Activated CD8-positive, alpha-beta memory T cell treated with anti-CD3 and anti-CD28 coated beads for 1 hour (primary cell): ENCODE measurements at places on chromosomes 5 and 9.

- DNase-seq: no peak
Measured at GRCh38 chr5:35103637-35104299, 56.0 kb upstream of the AGXT2 start.

DNA sequence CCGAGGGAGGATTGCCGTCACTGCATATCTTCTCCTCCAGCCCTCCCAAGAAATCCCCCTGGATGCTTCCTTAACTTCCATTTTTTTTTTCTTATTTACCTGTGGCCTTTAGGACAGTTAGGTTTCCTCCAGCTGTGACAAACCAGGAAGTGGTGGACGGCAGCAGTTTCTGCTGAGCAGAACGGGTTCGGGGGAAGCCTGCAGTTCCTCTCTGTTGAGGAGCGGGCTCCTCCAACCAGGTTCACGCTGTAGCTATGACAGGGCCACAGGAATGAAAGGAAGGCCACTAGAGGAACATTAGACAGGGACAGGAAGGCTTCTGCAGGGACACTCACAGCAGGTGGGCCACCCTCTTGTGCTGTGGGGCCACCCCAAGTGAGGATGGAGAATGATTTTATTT is 76.7 kb upstream of the SYK start:
- no peak for DNase-seq

DNA sequence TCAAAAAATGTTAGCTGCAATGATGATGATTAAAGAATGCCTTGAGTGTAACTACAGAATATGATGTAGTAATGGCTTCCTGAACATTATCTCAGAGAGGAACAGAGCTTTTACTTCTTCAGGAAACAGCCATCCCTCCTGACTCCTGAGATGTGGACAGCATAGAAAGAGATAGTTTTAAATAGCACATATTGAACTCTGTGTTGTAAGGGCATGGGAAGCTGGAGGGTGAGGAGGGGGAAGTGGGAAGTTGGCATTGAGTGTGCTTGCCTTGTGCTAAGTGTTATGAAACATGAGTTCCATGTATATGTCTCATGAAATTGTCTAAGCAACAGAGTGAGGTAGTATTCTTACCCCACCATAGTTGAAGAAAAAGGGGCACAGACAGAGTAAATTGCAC is 161.5 kb upstream of the SLC28A3 start:
- DNase-seq: no peak

DNA sequence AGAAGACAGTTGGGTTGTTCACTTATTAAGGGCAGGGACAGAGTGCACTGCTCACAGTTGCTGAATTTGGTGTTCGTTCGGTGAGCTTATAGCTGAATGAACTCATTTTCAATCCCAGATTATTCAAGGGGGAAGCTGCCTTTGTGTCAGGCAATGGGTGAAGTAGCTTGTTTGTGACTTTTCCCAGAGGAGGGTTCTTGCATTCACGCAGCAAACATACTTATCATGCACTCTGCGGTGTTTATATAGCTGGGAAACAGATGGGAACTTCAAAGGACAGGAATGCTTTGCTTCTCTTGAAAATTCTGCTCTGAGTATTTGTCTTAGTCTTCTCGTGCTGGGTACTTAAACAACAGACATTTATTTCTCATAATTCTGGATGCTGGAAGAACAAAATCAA is 64.7 kb upstream of the ABCA1 start:
- DNase-seq: no peak

DNA sequence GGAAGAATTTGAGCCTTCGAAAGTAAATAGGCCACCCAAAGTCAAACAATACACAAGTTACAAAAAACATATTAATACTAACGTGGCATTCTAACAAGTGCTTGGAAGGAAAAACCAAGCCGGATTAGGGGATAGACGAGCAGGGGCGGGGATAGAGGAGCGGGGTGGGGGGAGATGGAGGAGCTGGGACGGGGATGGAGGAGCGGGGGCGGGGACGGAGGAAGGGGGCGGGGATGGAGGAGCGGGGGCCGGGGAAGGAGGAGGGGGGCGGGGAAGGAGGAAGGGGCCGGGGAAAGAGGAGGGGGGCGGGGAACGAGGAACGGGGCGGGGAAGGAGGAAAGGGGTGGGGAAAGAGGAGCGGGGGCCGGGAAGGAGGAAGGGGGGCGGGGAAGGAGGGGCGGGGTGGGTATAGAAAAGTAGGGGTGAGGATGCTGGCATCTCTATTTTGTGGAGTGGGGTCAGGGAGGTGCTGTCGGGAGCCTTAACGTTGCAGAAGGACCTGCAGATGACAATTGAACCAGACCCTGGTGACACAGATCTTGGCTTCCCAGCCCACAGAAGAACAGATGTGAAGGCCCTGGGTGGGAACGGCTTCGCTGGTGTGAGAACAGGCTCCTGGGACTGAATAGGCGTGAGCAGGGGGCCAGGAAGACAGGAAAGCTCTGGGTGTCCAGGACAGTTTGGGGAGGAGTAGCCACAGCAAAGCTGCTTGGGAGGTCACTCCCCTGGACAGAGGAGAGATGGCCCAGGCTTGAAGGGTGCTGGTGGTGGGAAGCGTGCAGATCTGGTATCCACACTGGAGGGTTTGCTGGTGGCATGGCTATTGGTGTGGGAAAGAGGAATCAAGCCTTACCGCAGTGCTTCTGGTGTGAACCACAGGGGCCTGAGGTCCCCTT is 233.3 kb upstream of the DAP start:
- DNase-seq: no peak

DNA sequence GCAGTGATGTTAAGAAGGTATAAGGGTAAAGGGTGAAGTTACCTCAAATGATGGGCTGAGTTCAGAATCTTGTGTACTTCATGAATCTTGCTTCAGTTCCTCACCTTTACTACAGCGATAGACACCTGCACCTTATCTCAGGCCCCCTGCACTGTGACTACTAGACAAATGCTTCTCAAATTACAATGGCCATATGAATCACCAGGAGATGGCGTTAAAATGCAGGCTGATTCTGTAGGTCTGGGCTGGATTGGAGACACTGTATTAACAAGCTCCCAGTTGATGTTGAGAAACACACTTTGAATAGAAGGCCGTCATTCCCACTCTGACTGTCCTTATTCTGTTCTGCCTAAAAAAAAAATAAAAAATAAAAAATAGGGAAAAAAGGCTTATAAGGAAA is 29.8 kb downstream of the TARS1 start:
- DNase-seq: no peak
